ENCODE measurements at places on chromosomes 11 and 22.

DNA sequence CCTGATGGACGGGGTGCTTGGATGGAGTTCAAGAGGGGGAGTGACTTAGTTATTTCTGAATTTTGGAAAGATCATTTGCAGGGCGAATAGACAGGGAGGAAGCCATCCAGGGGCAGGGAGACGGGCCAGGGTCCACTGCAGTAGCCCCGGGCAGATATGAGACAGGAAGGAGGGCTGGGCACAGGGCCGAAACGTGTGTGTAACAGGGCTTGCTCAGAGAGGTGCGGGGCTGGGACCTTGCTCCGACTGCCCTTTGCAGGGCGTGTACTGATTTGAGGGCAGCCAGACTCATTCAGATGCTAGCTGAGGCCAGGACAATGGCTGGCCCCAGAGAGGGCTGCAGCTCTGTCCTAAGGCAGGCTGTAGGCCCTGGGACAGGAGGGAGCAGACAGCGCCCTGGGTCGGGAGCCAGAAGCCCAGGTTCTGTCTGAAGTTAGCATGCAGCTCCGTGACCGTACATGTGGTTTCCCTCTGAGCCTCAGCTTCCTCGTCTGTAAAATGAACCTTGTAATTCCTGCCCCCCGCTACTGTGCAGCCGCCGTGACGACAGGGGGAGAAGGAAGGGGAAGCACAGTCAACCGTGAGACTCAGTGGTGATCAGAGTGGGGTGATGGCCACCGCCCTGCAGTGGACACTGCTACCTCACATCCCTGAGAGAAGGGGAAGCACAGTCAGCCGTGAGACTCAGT, 103.4 kb downstream of the PHF21B start:
- DNase-seq = no peak

- peak; percentile 45 for DNase-seq
Observed at GRCh38 chr11:46369458-46370152, 11.9 kb upstream of the MDK start.

DNA sequence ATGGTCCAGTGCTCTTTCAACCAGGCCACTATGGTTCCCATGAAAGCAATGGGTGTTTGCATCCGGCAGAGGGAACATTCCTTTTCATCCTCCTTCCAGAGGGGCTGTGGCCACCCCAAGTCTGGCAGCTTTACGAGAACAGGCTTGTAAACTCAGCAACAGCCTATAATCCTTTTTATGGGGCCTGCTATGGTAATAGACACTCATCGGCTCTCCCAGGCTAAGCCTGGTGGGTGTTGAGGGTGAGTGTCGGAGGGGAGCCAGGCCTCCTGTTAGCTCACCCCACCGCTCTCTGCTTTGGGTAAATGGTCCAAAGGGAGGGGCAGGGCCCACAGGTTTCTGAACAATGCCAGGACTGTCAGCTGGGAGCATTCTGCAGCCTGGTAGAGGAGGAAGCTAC, 111.6 kb upstream of the CD82 start:
- no peak for DNase-seq

- no peak for DNase-seq
Observed at GRCh38 chr11:115605871-115606497, 101.8 kb upstream of the CADM1 start.

- no peak for DNase-seq
Observed at GRCh38 chr22:45906946-45907345, 70.0 kb downstream of the WNT7B start.

- no peak for DNase-seq
Observed at GRCh38 chr11:15967166-15967565, 389.2 kb downstream of the SOX6 start.

- DNase-seq = no peak
Observed at GRCh38 chr11:79421820-79422219, 19.0 kb downstream of the TENM4 start.

- DNase-seq = peak; percentile 3
Observed at GRCh38 chr11:118621071-118621783, 13.8 kb downstream of the PHLDB1 start.

DNA sequence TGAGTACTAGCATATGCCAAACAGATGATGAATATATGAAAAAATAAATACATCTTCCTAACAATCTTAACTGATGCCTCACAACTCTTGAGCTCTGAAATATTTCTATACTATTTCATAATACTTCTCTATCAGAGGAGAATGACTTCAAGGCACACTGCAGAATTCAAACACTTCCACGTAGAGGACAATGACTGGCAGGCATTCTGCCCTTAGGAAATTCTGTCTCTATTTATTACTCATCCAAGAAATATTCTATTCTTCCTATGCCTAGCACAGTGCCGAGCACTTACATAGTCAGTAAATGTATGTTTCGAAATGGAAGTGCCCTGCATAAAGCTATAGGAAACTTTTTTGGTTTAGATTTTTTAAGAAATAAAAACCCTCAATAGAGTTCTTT, 809.1 kb downstream of the DLG2 start:
- DNase-seq = no peak
